ENCODE measurements at places on chromosomes 2 and 18. TPM values are rescaled to one million over a fixed set of nuclear protein-coding genes. Genes with fewer than 3 reads are reported as not detected.

GRCh38 chr2:159760326-159760725 lies 37.7 kb downstream of the CD302 start:
- no peak for DNase-seq

DNA sequence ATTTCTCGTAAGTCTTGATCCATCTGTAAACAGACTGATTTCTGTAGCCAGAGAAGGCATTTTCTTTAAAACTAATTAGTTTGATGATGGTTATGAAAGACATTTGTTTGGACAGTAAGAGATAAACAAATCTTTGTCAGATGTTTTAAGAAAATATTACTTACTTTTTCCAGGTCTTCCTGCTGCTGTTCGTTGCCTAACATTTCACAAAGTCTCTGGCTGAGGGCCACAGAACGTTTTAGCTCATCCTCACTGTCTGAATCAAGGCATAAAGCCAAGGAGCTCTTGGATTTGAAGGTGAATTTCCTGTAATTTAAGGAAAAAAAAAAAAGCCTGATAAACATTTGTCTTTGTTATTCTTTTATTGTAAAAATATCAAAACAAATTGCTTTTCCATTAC lies 57.8 kb downstream of the VIL1 start:
- no peak for DNase-seq

Gene CCDC178
- not detected for total RNA-seq

Gene RALBP1
- 60.0 TPM for total RNA-seq

DNA sequence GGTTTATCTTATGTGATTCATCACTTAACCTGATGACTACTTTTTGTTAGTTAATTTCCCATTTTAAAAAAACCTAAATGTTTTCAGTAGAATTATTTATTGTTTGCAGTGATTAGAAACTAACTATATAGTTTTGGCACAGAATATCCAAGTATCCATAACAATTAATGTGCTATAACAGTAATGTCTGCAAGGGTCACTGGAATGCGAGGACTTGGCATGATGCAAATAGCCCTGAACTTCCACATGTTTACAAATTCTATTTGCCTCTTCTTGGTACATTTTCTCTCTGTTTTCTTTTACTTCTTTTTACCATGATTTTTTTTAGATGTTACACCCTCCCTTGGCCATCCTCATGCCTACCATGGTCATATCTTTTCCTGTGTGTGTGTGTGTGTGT lies 49.3 kb upstream of the GALNT3 start:
- no peak for DNase-seq

- DNase-seq: no peak
Measured at GRCh38 chr2:102278720-102279390, 32.5 kb upstream of the IL1RL1 start.

DNA sequence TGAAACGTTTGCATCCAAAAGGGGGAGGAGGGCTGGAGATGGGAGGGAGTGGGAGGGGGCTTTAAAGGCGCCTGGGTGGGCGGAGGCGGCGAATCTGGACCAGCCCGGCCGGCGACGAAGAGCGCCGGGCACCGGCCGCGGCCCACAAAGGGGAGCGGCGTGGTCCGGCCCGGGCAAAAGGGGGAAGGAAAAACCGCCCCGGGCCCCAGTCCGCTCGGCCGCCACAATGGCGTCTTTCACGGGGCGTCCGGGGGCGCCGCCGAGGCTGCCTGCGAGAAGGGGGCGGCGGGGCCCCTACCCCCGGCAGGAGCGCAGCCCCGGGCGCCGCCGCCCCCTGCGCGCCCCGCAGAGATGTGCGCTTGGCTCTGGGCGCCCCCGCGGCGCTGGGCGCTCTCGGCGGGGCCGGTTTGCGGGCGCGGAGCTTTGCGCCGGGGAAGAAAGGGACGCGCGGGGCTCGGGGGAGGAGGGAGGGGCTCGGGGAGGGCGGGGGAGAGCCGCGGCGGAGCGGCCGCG lies 108.1 kb upstream of the KCTD1 start:
- DNase-seq: no peak

Gene NAT8
- total RNA-seq: not detected

DNA sequence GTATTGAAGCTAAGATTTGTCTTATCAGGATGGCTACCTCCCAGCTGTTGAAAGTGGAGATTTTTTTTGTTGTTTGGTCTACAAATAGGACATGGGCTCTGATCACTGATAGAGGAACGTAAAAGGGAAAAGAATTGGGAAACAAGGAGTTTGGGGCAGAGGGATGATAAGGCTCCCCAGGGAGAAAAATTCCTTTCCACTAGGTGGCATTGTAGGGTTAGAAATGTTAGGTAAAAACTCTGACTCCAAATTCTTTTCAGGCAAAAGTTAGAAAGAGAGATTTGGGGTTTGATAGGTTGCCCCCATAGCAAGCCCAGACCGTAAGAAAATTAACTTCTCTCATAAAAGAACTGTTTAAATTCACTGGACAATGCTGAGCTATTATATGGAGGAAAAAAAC lies 19.8 kb downstream of the CMPK2 start:
- no peak for DNase-seq

DNA sequence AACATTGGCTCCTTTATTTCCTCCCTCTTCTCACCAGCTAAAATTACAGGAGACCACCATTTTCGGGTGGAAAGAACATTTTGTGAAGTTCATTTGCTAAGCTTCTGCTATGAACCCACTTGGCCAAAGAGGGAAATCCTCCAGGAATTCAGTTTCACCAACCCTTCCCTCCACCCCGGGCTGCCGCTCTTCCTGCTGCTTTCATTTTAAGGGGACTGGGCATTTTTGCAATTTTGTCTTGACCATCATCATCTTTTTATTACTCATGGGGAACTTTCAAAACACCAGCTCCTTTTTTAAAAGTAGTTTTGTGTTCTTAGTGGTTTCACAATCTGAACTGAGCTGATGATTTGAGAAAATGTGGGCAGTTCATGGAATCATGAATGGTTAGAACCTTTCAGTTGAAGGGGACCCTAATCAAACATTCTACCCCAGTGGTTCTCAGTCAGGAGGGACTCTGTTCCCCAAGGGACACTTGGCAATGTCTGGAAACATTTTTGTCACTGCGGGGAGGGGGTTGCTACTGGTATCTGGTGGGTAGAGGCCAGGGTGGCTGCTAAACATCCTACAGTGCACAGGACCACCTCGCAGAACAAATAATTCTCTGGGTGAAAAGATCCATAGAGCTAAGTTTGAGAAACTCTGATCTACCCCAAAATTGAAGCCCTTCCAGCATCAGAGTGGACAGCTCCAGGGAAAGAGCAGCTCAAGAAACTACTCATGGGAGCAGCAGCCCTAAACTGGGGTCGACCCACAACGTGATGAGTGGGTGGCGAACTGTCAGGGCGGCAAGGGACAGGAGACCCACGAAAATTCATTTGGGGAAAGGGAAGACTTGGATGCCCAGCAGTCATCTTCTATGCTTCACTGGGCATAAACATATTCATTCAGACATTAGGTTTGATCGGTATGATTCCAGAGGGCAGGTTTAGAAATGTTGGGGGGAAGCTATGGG lies 92.9 kb downstream of the ACKR3 start:
- DNase-seq: no peak

GRCh38 chr2:97763176-97763845 lies 49.9 kb downstream of the ZAP70 start:
- no peak for DNase-seq

- DNase-seq: no peak
Measured at GRCh38 chr2:42931146-42931817, 138.9 kb upstream of the HAAO start.

DNA sequence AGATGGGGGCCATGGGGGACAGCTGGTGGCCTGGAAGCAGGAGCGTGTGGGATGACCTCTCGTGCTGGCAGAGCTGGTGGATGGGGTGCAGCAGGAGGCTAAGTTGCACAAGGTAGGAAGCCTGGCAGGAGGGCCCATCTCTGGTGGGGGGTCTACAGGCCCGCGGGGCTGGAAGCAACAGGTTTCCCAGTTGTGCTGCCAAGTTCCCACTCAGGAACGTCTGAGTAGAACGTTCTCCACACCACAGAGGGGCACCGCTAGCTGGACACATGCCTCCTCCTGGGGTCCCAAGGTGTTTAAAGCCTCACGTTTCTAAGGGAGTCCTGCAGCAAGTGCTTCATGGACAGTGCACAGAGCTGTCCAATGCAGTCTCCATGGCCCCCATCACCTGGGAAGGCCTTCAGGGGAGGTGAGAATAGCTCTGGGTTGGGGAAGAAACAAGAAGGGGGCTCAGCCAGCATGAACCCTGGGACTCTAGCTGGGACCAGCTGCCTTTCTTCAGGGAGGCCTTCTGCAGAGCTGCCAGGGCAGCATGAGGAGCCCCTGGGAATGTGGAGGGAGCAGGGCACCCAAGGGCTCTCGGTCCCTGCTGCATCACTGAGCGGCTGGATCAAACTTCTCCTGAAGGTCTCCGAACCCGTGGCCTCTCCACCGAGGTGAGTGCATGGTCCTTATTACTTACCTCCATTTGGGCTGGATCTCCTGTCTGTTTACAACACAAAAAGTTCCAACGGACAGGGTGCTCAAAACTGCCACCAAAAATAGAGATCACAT lies 80.0 kb downstream of the TWIST2 start:
- no peak for DNase-seq

Gene TAF1B
- total RNA-seq: 19.0 TPM

Gene FN1
- total RNA-seq: 0.53 TPM

Gene HOXD13
- not detected for total RNA-seq

- peak; percentile 86 for DNase-seq
Measured at GRCh38 chr18:2654928-2655177, 673 bp upstream of the SMCHD1 start.

- DNase-seq: peak; percentile 38
Measured at GRCh38 chr2:158969715-158970240, 1.3 kb downstream of the TANC1 start.

- no peak for DNase-seq
Measured at GRCh38 chr2:204827701-204828590, 282.7 kb downstream of the PARD3B start.

Gene YWHAQ
- total RNA-seq: 216 TPM

Gene GALNT14
- total RNA-seq: not detected

DNA sequence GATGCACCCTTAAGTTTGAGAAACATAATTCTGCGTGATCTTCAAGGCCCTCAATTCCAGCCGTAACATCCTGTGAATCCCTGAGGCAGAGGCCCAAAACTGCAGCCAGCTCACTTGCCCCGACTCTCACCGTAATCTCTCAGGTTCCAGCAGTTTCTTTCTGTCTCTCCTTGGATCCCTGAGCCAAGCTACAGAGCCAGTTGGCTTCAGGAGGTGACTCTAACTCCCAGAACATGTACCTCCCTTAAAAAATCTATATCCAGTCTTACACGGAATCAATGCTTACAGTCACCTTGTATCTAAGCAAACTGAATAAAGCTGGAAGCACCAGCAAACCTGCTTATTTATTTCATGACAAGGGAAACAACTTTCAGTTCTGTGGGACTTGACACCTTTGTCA lies 300.4 kb downstream of the SETBP1 start:
- no peak for DNase-seq

GRCh38 chr2:96762529-96763311 lies 2.0 kb downstream of the CNNM4 start:
- DNase-seq: no peak

- no peak for DNase-seq
Measured at GRCh38 chr2:146209842-146210275, 1635.0 kb upstream of the ACVR2A start.

Gene ALPG
- total RNA-seq: not detected

GRCh38 chr2:86082756-86083155 lies 22.9 kb downstream of the POLR1A start:
- no peak for DNase-seq

DNA sequence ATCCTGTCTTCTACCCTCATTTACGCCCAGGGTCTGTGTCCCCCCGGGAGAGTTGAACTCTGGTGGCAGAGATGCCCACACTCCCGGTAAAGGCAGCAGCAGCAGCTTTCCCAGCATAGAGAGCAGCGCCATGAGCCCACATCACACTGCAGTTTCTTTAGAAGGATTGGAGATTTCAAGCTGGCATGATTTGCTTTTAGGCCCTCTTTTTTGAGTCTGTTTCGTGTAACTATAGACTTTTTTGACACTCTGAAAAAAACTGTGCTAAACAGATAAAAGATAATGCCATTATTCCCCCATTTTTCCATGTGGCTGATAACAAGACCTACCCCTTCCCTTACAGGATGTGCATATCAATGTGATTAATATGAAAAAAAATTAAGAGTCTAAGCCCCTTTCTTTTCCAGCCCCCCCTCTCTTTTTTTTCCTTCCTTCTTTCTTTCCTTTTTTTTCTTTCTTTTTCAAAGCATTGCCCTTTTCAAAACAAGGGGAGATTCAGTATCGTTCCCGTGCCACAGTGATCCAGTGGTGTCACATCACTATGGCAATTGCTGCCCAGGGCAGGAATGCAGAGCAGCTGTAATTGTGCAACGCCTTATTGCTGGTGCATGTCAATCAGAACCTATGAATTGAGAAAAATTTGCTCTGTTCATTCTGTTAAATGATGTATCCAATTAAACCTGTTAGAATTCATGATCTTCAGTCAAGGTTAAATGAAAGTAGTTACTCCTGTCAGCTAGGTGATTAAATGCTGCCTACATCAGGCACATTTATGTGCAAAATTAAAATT lies 104.5 kb downstream of the CDCA7 start:
- DNase-seq: no peak

DNA sequence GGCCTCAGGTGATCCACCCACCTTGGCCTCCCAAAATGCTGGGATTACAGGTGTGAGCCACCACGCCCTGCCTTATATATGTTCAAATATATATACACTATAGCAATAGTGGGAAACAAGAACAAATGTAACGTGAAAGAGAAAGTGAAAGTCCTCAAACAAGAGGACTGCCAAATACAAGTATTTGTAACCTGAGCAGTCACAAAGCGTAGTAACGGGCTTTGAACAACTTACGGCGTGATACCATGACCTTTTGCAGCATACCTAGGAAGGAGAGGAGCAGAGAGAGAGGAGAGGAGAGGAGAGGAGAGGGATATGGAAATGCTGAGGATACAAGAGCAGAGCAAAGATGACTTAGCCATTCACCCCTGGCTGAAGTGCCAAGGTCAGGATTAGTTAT lies 113.8 kb upstream of the RGPD4 start:
- no peak for DNase-seq

DNA sequence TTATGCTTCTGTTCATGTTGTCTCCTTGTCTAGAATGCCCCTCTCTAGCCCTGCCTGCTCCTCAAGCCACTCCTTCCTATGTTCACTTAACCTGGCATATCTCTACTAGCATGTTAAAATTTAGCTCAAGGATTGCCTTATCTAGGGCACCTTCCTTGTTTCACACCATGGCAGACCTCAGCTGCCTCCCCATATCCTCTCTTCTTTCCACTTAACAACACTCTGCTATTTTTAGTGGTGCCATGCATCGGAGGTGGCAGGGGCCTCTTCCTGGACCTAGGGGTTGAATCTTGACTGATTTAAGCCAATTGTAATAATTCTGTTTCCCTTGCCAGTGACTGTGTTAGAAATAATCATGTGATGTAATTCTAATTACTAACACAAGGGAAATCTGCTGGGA lies 36.9 kb upstream of the FAM98A start:
- DNase-seq: no peak

Gene MARCHF4
- not detected for total RNA-seq

Gene FEV
- not detected for total RNA-seq

Gene SEC11C
- 39.9 TPM for total RNA-seq

- DNase-seq: no peak
Measured at GRCh38 chr18:46609048-46609447, 48.0 kb downstream of the LOXHD1 start.

GRCh38 chr2:33476131-33476792 lies at the start of gene RASGRP3:
TSS of gene RASGRP3 (plus strand) at chr2:33476649. CDS start at chr2:33515137, 38,488 bp downstream.
- DNase-seq: peak; percentile 70

Gene LCLAT1
- 21.2 TPM for total RNA-seq

Gene PLCL1
- 1.2 TPM for total RNA-seq

Gene SLC20A1
- total RNA-seq: 105 TPM

- DNase-seq: no peak
Measured at GRCh38 chr2:30136764-30137444, 9.9 kb upstream of the YPEL5 start.

All from activated naive CD8-positive, alpha-beta T cell treated with anti-CD3 and anti-CD28 coated beads, Interleukin-2, amount 10 ng/mL, durations not matched to agents 7 days and 5 days (primary cell).